ENCODE measurements at places on chromosomes 4 and X. TPM values are rescaled to one million over a fixed set of nuclear protein-coding genes. Genes with fewer than 3 reads are reported as not detected.

Gene HELT
- not detected for total RNA-seq

Gene SOX3
- total RNA-seq, result not detected

Gene IDH3G
- total RNA-seq, result 50.8 TPM

Gene FRMD7
- not detected for total RNA-seq

Gene BDH2
- total RNA-seq, result 17.7 TPM

Gene GATA1
- total RNA-seq, result not detected

Gene ADH4
- total RNA-seq, result not detected

Gene SSX1
- not detected for total RNA-seq

Gene NEIL3
- total RNA-seq, result 5.8 TPM
